H1 (cell line): ENCODE measurements at places on chromosomes 4 and X. TPM values are rescaled to one million over a fixed set of nuclear protein-coding genes. Genes with fewer than 3 reads are reported as not detected.

DNA sequence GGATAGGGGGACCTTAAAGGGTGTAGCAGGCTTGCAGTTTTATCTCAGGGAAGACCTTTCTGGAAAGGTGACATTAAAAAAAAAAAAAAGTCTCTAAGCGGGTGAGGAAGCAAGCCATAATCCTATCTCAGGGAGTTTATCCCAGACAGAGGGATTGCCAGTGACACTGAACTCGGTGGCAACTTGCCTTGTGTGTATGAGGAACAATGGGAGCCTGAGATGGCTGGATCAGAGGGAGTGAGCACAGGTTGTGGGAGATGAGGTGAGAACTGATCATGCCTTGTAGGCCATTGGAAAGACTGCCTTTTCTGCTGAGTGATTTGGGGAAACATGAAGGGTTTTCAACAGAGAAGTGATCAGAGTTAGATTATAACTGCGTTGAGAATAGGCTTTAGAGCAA lies 31.1 kb downstream of the DTHD1 start:
- DNase-seq, result no peak

DNA sequence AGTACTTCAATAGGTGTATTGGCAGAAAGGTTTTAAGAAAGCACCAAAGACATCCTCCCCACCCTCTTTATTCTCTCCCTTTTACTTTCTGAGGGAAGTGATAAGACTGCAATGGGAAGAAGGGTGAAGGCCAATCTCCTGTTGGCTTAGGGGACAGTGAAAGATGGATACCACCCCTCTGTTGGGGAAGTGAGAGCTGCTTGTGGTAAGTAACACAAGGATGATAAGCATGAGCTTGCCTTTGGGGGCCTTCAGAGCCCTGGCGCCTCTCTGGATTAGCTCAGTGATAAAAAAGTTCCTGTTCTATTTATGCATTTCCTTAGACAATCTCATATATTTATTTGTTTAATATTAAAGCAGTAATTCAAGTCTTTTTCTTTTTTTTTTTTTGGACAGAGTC lies 5.2 kb upstream of the KLF8 start:
- DNase-seq, result no peak

- DNase-seq, result no peak
Observed at GRCh38 chr4:40515037-40515397, 114.6 kb downstream of the RBM47 start.

GRCh38 chr4:186755550-186756519 lies 32.2 kb upstream of the FAT1 start:
- DNase-seq, result no peak

GRCh38 chrX:153029162-153029561 lies 27.1 kb upstream of the PNMA3 start:
- no peak for DNase-seq

GRCh38 chr4:152039691-152040090 lies 278.9 kb upstream of the GATB start:
- no peak for DNase-seq

GRCh38 chr4:79182209-79182608 lies 143.7 kb downstream of the NAA11 start:
- DNase-seq, result no peak

The RAB40AL gene
- 0.30 TPM in 1 of 2 replicates, not detected in the other for total RNA-seq

The TCEAL9 gene
- 36.5 and 36.8 TPM in 2 replicates for total RNA-seq

The IL15 gene
- 0.61 and 0.69 TPM in 2 replicates for total RNA-seq
